CD4-positive, alpha-beta T cell treated with Interleukin-15 for 1 hour (primary cell): ENCODE measurements at places on chromosomes 7 and 10.

DNA sequence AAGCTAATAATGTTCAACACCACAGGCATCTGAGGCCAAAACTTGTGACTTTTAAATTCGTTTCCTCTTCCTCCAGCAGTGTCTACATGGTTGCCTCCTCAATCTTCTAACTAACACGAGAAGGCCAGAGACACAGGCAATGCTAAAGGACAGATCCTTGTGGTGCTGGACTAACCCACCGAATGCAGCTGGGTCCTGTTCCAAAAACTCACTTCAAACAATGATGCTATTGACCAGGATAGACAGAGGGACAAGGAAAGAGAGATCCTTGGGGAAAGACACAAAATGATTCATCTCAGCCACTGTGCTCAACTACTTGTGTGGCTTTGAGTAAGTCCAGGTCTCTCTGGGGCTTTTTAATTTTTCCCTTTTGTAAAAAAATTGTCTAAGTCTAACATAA, 107.6 kb downstream of the KCNMA1 start:
- DNase-seq, result no peak

- no peak for DNase-seq
These were observed 586.7 kb upstream of the GALNT17 start for GRCh38 chr7:70545214-70545613.

- DNase-seq, result no peak
These were observed 120.3 kb upstream of the ADAM12 start for GRCh38 chr10:126508535-126509040.

- no peak for DNase-seq
These were observed 56.9 kb downstream of the XPNPEP1 start for GRCh38 chr10:109866168-109866994.

- DNase-seq, result no peak
These were observed 3.5 kb downstream of the STK31 start for GRCh38 chr7:23713285-23714149.

GRCh38 chr7:50394315-50394714, 55.8 kb downstream of the FIGNL1 start:
- no peak for DNase-seq

DNA sequence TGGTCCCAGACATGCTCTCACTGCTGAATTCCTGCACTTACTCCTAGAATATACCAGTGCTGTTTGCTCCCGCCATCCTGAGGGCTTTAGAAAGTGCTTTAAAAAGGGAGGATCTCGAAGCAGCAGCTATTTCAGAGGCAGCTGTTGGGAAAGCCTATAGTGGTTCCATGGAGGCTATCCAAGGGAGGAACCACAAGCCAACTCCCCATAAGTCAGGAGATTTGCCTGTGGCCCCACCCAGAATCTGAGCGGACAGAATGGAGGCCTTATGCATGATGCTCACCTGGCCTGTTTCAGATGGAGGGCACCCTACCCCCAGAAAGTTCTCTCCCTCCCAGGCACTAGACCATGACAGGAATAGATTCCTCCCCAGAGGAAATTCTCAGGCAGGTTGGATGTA, 2.3 kb upstream of the KCNIP2 start:
- DNase-seq, result no peak

GRCh38 chr7:49860293-49860692, 86.9 kb downstream of the VWC2 start:
- DNase-seq, result no peak

- no peak for DNase-seq
These were observed 8.0 kb downstream of the PWWP2B start for GRCh38 chr10:132404911-132405462.

DNA sequence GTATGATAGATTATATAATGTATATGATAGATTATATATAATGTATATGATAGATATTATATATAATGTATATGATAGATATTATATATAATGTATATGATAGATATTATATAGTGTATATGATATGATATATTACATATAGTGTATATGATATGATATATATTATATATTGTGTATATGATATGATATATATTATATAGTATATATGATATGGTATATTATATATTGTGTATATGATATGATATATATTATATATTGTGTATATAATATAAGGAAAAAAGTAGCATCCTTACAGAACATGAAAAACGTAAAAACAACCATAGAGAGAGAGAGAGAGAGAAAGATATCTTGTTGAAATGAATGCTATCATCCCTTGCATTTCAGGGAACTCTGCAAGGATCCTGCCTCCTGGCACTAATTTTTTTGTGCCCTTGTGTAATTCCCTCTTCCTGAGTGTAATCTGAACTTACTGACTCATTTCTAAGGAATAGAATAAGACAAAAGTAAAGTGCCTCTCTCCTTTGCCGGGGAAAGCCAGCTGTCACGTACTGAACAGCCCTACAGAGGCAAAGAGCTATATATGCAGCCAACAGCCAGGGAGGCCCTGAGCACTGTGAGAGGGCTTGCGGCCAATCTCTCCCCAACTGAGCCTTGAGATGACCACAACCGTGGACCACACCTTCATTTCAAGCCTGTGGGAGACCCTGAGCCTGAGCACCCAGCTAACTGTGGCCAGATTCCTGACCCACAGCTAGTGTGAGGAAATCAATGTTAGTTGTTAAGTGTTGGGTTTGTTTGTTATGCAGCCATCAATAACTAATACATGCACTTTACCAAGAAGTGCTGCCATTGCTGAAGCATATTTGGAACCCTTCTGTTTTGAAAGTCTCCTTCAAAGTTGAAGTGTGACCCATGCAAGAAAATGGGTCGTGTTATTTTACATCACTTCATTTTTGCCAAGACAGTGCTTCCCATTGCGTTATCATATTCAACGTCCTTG, 61.1 kb upstream of the EZH2 start:
- DNase-seq, result no peak

GRCh38 chr7:5630670-5631069, 150.8 kb downstream of the RNF216 start:
- DNase-seq, result no peak

- DNase-seq, result no peak
These were observed 43.3 kb downstream of the IL15RA start for GRCh38 chr10:5933909-5934546.

- DNase-seq, result no peak
These were observed 858.3 kb downstream of the GRM8 start for GRCh38 chr7:126394406-126394805.

- DNase-seq, result no peak
These were observed 7.9 kb downstream of the TUBAL3 start for GRCh38 chr10:5396556-5397300.

DNA sequence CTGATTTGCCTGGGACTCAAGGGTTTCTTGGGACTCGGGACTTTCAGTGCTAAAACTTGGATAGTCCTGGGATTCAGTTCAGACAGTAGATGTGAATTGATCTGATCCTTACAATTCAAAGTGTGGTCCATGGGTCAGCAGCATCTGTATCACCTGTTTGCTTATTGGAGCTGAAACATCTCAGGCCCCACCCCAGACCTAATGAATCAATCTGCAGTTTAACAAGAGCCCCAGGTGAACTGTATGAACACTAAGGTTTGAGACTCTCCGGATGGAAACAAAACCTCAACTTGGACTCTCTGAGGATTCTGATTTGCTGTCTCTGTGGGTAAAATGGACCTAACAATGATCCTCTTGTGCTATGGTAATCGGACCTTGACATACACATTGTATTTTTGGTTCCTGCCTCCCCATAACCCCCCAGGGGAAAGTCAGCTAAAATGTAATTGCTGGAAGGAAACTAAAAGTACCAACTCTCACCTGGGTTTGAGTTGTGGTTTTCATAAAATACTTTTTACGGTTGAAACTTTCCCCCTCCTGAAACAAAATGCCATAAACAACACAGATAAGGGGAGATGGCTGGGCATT, 11.7 kb downstream of the CYP26A1 start:
- DNase-seq, result no peak

- no peak for DNase-seq
These were observed 170.9 kb downstream of the RAMP3 start for GRCh38 chr7:45328403-45328981.

GRCh38 chr10:97328646-97329453, 5.7 kb downstream of the FRAT2 start:
- DNase-seq, result no peak

GRCh38 chr7:8747338-8747737, 313.9 kb downstream of the NXPH1 start:
- DNase-seq, result no peak

DNA sequence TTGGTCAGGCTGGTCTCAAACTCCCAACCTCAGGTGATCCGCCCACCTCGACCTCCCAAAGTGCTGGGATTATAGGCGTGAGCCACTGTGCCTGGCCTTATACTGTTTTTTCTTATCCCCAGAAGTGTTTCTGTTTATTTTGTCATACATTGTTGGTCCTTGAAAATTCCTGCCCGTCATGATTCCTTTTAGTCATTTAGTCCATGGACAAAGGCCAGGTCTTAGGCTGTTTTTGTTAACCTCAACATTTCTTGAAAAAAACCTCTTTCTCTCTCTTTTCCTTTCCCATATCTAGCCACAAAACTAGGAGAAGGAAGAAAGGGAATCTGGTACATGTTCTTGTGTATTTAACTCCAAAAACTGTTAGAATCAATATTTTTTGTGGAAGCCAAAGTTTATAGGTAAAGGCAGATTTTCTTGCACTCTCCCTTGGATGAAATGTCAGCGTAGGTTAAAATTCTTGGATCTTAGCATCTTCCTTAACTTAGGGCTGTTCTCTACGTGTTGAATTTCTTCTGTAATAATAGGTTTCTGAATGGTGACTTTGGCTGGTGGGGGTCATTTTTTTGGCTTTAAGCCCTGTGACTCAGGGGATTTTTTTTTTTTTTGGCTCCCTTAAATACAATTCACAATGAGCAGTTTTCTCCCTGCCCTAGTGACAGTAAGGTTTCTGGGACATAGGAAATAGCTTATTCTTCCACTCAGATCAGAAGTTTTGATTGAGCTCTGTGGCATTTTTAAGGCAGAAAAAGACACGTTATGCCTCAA, 500.8 kb downstream of the AUTS2 start:
- DNase-seq, result no peak

- DNase-seq, result no peak
These were observed 21.8 kb upstream of the EIF5AL1 start for GRCh38 chr10:79490400-79491142.

DNA sequence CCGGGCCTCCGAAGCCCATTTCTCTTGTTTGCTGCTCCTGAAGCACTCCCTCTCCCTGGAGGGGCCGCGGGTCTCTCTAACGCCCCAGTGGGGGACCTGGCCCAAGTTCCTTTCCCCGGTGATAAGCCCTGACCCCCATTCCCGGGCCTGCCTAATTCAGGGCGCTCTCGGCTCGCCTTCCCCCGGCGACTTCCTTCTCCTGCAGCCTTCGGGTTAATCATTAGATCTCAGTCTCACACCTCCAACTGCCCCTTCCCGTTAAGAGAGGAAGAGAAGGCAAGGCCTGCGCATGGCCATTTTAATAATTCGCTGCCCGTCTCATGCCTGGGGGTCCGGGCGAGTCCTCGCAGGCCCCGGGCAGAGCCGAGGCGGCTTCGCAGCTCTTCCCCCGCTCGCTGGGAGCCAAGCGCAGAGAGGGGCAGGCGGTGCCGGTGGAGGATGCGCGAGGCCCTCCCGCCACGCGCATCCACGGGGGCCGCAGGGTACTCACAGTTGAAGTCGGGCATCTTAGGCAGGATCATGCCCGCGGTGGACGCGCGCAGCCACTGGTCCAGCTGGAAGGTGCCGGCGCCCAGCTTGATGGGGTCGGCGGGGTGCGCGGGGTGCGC, 1.2 kb downstream of the MNX1 start:
- no peak for DNase-seq

- DNase-seq, result no peak
These were observed 22.5 kb downstream of the FKBP6 start for GRCh38 chr7:73350306-73351068.
